ENCODE measurements at places on chromosomes 1 and 21. TPM values are rescaled to one million over a fixed set of nuclear protein-coding genes. Genes with fewer than 3 reads are reported as not detected.
A peak's percentile ranks its signal among the peaks of the same experiment; 100 is the strongest.

The SPRR2E gene
- not detected for total RNA-seq

The AMY2A gene
- not detected for total RNA-seq

The SLAMF7 gene
- total RNA-seq = 0.41 TPM

The HSD3B2 gene
- total RNA-seq = not detected

The CXADR gene
- total RNA-seq = 23.8 TPM

The SV2A gene
- 3.7 TPM for total RNA-seq

The SMIM1 gene
- 5.7 TPM for total RNA-seq

The ATP6V1G3 gene
- total RNA-seq = not detected

The CAMK2N1 gene
- 2.2 TPM for total RNA-seq

The SOD1 gene
- total RNA-seq = 106 TPM

GRCh38 chr1:156245451-156246232, 2.2 kb downstream of the PAQR6 start:
- DNase-seq = peak; percentile 52

DNA sequence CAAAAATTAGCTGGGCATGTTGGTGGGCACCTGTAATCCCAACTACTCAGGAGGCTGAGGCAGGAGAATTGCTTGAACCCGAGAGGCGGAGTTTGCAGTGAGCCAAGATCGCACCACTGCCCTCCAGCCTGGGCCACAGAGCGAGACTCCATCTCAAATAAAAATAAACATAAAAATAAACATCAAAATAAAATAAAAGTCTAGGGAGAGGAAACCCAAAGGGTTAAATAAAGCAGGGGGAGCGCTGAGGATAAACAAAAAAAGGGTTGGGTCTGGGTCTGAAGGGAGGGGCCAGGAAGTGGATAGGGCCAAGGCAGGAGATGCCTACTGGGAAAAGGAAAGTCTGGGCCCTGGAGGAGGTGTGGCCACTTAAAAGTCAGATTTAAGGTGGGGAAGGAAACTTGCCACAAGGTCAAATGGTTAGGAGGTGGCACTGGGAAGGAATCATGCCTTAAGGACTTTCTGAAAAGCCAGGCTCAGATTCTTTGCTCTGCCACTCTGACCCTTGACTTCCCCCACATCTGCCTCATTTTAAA, 150.0 kb downstream of the ADSS2 start:
- DNase-seq = no peak

- no peak for DNase-seq
Measured at GRCh38 chr1:175415129-175415712, 222.6 kb upstream of the KIAA0040 start.

- no peak for DNase-seq
Measured at GRCh38 chr1:186838380-186839040, 9.8 kb downstream of the PLA2G4A start.

GRCh38 chr1:160739098-160739511, at the start of gene SLAMF7:
Gene SLAMF7, plus strand, starts transcription at chr1:160739247. Its CDS starts 55 bp downstream, at chr1:160739302.
- no peak for DNase-seq

DNA sequence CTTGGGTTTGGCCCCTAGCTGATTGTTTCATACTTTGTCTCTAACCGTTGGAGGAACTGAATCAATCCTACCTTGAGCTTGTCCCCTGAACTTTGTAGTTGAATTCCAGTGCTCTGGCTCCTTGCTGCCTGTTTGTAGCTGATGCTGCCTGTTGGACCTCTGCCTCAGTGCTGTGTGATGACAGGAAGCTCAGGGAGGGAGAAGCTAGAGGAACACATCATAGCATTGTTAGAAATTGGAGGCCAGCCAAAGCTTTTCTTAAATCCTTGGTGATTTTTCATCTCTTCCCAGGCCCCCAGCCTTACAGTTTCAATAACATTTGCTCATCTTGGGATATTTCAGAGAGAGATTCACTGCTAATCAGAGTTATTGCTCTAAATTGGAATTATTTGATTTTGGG, 34.0 kb downstream of the MACF1 start:
- peak; percentile 75 for DNase-seq

GRCh38 chr1:23101101-23101827, 67.4 kb downstream of the LUZP1 start:
- DNase-seq = no peak

- no peak for DNase-seq
Measured at GRCh38 chr1:2632561-2633361, at the start of gene MMEL1. Gene MMEL1, minus strand, starts transcription at chr1:2633016. Its CDS starts 3,532 bp downstream, at chr1:2629484.

GRCh38 chr1:176330782-176331181, 123.7 kb upstream of the COP1 start:
- no peak for DNase-seq

GRCh38 chr1:12657060-12657884, 13.4 kb downstream of the AADACL4 start:
- no peak for DNase-seq

DNA sequence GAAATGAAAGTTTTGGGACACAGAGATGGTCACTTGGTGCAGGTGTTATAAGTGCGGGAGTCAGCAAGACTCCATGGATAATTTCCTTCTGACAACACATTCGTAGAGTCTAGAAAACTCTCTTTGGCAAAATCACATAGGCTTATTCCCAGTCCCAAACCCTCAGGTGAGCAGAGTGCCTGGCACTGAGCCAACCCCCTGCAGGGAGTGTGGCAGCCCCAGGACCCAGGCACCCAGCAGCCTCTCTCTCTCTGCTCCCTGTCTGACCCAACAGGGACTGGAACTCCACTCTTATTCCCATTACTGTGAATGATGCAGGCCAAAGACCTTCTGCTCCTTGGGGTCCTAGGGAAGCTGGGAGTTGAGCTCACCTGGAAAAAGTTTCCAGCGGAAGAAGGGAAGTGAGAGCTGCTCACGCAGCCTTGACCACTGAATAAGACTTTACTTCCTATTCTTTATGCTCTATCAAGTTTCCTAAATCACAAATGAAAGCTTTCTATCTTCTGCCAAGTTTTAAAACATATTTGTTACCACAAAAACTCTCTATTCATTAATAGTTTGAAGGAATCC, 132.6 kb upstream of the ETV3 start:
- no peak for DNase-seq

GRCh38 chr1:22414244-22414751, 37.4 kb upstream of the ZBTB40 start:
- DNase-seq = no peak

GRCh38 chr1:47918257-47918867, 78.8 kb downstream of the TRABD2B start:
- DNase-seq = no peak

DNA sequence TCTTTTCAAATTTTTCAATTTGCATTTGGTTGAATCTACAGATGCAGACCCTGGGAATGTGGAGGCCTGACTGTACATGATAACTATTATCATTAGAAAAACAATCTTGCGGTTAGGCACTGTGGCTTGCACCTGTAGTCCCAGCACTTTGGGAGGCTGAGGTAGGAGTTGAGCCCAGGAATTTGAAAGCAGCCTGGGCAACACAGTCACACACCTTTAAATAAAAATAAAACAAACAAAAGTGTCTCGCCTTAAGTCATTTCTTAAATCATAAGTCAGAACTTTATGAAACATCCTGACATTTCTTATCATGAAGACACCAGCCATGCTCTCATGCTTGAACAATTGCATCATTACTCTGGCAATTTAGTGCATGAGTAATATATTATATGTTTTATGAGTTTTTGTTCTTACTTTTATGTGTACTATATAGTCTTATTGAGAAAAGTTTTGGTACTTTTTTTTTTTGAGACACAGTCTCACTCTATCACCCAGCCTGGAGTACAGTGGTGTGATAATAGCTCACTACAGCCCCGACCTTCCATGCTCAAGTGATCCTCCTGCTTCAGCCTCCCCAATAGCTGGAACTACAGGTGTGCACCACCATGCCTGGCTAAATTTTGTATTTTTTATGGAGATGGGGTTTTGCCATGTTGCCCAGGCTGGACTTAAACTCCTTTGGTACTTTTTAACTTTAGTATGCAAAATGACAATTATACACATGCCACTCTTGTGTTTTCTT, 7.8 kb downstream of the TBX19 start:
- DNase-seq = no peak

- DNase-seq = no peak
Measured at GRCh38 chr1:235932090-235932510, 65.4 kb upstream of the LYST start.

DNA sequence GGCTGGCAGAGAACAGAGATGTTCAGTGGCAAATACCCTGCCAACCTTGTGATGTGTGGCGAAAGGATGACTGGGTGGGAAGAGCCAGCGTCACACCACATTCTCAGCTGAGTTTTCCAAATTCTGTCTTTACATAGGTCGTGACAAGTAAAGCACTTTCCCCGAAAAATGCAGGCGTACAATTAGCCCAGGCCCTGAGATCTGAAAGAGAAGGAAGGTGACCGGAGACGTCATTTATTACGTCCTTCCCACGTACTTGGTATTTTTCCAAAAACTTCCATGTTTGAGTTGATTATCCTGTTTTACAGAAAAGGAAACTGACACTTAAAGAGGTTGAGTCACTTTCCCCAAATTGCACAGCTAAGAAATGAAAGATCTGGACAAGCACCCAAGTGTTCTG, 413.3 kb downstream of the PRDM2 start:
- no peak for DNase-seq

GRCh38 chr1:41853907-41854306, 64.8 kb downstream of the HIVEP3 start:
- no peak for DNase-seq

- no peak for DNase-seq
Measured at GRCh38 chr1:76477156-76477555, 390.1 kb upstream of the ST6GALNAC5 start.

- no peak for DNase-seq
Measured at GRCh38 chr1:235835226-235835625, 31.5 kb downstream of the LYST start.

- DNase-seq = peak; percentile 89
Measured at GRCh38 chr1:17687145-17687544, 68.0 kb upstream of the ACTL8 start.

DNA sequence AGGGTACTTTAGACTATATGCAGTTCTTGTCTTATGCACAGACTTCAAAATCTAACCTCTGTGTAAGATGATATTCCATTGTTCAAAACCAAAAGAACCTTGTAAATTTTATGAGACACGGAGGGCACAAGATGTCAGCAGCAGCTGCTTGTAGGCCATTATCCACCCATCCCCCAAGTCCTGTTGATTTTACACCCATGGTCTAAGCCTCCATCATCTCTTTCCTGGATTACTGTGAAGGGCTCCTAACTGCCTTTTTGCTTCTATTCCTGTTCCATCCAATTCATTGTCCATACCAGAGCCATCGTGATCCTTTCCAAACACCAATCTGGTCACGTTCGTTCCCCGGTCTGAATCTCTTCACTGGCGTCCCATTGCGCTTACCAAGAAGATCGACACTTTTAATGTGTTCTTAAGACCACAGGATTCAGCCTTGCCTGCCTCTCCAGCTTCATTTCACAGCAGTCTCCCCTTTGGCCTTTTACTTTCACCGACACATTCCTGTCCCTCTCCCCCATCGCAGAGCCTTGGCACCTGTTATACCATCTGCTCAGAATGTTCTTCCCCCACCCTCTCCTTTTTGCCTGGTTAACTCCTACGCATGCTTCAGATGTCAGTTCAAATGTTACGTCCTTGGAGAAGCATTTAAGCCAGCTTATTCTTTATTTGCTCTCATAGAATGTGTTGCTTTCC, 107.3 kb upstream of the POU3F1 start:
- DNase-seq = peak; percentile 46

- no peak for DNase-seq
Measured at GRCh38 chr21:15874615-15875014, 144.8 kb downstream of the USP25 start.

DNA sequence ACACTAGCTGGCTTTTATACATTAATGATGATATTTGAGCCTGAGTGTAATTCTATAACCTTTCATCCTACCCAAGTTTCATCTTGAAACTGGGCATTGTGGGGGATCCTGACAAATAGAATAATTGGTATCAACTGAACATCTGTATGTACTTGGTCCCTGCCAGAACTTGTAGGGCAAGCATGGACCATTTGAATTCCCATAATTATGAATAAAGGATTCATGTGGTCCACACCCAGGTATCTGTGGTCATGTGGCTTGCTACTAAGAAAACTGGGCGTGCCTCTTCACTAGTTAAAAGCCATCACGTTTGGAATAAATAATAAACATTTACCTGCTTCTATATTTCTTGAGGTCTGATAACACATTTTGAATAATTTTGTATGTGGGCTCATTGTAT, 20.6 kb upstream of the VTCN1 start:
- DNase-seq = no peak

GRCh38 chr1:34360574-34360973, 183.9 kb downstream of the C1orf94 start:
- DNase-seq = no peak

GRCh38 chr1:85342207-85342606, 65.8 kb upstream of the BCL10 start:
- peak; percentile 61 for DNase-seq

GRCh38 chr1:211318576-211319280, 7.9 kb upstream of the TRAF5 start:
- DNase-seq = no peak

DNA sequence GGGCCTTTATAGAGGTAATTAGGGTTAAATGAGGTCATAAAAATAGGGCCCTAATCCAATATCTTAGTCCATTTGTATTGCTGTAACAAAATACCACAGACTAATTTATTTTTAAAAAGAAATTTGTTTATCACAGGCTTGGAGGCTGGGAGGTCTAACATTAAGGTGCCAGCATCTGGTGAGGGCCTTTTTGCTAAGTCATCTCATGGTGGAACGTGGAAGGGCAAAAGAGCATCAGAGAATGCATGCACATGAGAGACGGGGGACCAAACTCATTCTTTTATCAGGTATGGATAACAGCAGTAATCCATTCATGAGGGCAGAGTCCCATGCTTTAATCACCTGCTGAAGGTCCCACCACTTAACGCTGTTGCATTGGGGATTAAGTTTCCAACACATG, 313.8 kb downstream of the GRIK1 start:
- DNase-seq = no peak
